Activated CD4-positive, alpha-beta T cell treated with anti-CD3 and anti-CD28 coated beads, Interleukin-2, amount 50 U/mL, for 48 hours (primary cell): ENCODE measurements at places on chromosomes 6 and 20.

DNA sequence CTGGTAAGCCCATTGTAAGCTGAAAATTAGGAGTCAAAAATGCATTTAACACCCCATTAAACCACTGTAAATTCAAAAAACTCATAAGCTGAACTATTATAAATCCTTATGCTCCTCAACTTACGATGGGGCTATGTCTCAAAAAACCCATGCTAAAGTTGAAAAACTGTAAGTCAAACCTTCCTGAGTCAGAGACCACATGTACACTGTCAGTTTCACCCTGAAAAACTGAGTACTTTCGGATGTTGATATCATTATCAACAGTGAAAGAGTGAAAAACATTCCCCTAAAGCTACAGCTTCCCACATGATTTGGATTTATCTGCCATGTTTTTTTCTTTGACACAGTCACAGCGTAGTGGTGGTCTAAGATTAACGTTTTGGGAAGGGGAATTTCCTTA, 14.2 kb downstream of the RAB23 start:
- DNase-seq, result no peak

DNA sequence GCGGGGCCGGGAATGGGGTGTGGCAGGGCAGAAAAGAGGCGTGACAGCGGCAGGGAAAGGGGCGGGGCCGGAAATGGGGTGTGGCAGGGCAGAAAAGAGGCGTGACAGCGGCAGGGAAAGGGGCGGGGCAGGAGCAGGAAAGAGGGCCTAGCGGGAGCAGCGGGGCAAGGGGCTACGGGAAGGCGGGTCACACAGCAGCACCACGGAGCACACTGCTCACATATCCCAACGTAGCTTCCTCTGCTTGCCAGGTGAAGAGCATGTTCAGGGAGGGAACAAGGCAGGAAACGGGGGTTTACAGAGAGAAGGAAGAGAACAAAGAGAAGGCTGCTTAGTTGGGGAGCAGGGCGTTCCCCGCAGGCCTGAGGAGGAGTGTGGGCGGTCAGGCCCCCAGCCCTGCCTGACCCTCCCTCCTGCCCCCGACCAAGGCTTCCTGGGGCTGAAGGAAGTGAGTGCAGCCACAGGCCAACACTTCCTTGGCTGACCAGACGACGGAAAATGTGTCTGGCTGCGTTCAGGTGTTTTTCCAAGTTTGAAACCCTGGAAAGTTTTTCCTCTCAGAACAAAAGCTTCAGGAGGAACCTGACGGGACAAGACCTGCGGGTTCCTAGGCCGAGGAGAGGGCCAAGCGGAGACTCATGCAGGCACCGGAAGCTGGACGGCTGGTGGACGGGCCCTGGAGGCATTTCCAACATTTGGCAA, 13.8 kb downstream of the UCKL1 start:
- peak; percentile 65 for DNase-seq

GRCh38 chr20:64196847-64197306, 32.6 kb downstream of the MYT1 start:
- DNase-seq, result no peak

DNA sequence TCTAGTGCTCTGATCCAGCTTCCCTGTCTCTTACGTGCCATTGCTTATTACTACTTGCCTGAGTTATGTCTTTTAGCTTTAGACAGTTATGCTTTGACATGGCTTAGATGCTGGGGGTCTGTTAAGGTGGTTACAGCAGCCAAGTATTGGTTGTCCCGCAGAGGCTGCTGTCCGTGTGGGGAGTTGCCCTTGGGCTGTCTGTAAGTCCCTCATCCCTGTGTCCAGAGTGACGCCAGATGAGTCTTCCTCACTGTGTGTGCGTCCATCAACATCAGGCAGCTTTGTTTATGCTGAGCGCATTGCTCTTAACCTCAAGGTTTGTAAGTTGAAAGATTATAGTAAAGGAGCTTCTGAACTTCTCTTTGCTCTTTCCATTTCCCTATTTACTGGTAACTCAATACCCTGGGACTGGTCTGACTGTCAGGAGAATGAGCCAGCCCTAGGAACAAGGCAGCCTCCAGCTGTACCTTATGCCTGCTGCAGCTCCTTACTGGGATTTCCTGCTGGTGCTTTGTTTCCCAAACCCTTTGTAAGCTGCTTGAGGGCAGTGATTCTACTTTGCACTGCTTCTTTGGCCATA, 7.2 kb downstream of the FAM120B start:
- no peak for DNase-seq

- DNase-seq, result no peak
These were observed 9.2 kb downstream of the CYB5R4 start for GRCh38 chr6:83868639-83869038.

DNA sequence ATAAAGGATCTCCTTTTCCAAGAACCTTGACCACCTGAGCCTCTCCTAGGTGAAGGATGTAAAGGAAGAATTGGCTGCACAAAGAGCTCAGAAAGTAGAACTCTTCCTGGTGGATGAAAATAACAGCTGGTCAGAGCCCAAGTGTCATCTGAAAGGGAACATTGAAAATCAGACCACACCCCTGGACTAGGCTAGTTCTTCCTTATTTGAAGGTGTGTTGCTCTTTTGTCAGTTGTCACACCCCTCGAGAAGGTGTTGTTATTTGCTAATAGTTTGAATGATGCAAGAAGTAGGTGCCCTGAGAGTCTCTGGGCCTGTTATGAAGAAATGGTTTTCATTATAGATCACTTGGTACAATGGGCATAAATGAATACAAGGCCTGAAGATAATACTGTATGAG, 31.1 kb downstream of the NHLRC1 start:
- no peak for DNase-seq

GRCh38 chr6:140581601-140582000, 1207.2 kb upstream of the CITED2 start:
- DNase-seq, result no peak

GRCh38 chr6:7431674-7432390, 42.2 kb downstream of the RIOK1 start:
- no peak for DNase-seq

- DNase-seq, result no peak
These were observed 359.2 kb downstream of the RIMS1 start for GRCh38 chr6:72245565-72245964.

DNA sequence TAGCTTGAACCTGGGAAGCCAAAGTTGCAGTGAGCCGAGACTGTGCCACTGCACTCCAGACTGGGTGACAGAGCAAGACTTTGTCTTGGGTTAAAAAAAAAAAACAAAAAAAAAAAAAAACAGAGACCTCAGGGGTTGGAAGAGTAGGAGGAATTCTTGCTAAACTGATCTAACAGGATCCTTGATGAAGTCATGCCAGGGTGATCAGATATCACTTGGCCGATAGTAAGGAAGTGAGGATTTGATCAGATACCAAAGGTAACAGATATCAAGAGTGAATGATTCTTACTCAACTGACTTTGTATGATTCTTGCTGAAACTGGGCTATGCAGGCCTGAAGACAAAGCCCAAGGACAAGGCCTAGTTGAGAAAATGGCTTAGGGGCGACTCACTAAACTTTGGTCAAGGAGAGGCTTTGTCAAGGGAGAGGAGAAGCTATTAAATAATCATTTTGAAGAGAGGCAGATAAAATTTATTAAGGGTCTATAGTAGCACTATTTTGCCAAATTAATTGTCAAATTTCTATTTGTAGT, 624.7 kb downstream of the UTRN start:
- DNase-seq, result no peak

DNA sequence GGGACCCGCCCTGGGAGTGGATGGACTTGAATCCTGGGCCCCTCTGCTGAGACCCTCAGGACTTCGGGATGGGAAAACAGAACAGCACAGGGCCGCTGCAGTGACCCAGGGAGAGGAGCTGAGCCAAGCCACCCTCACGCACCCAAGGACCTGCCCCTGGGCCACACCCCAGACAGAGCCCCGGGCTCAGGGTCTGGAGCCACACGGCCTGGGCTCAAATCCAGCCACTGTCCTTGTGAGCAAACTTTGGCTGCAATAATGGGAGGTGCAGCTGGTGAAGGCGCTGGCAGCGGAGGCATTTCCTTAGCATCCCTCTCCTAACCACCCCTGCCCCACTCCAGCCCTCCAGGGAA, 207.7 kb downstream of the PREX1 start:
- no peak for DNase-seq

- no peak for DNase-seq
These were observed 9.2 kb downstream of the FOXA2 start for GRCh38 chr20:22575087-22575721.

DNA sequence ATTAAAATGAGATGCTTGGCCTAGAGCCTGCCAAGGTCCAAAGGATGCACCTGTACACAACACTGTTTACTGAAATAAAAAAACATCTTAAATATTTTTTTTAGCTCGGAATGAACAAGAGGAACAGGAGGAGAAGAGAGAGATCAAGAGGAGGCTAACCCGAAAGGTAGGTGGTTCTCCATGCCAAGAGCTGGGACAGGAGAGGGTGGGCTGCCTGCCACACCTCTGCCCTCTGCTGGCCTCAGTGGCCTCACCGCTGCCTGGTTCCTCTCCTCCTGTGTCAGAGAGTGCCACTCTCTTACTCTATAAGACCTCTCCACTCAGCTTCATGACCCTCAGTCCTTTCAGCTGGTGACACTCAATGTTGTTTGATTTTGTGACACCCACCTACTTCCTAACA, 50.2 kb downstream of the TBC1D7 start:
- DNase-seq, result no peak

DNA sequence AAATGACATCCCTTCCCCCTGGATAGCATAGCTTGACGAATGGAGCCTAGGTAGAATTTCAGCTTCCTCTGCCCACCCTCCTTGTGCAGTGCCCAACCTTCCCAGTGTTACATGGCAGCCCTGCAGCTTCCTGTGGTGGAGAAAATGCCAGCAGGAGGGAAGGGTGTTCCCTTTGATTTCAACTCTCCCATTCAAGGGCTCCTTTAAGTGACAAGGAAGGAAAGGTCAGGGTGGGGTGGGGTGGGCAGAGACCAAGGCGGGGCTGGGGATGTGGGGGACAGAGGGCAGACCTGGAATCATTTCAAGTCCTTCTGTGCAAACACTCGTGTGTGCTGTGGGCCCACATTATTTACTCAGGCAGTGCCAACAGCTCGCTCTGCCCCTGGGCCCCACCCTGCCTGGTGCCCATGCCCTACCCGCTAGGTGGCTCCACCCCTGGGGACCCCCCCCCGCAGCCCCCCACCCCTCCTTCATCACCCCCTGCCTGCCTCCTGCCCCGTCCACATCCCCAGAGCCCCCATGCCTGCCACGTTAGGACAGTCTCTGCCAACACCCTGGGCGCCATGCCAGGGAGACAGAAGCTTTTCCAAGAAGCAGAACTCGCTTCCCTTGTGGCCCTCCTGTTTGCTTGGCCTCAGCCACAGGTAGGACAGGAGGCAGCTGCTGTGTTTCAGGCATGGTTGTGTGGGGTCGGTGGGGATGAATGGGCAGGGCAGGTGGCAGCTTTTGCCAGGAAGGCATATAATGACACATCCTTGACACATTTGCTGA, 9.4 kb downstream of the SPDEF start:
- DNase-seq, result no peak

- DNase-seq, result no peak
These were observed 178.4 kb upstream of the SUPT3H start for GRCh38 chr6:45555981-45556771.

- DNase-seq, result no peak
These were observed 56.0 kb downstream of the MDN1 start for GRCh38 chr6:89763550-89763949.

GRCh38 chr6:151733680-151734320, 73.7 kb upstream of the ESR1 start:
- no peak for DNase-seq
